ENCODE measurements at places on chromosomes 5 and 9. TPM values are rescaled to one million over a fixed set of nuclear protein-coding genes. Genes with fewer than 3 reads are reported as not detected.
A peak's percentile ranks its signal among the peaks of the same experiment; 100 is the strongest.

- H3K27ac ChIP-seq, result no peak overlapping the region
- no peak for DNase-seq
- H3K4me3 ChIP-seq, result no peak overlapping the region
These were observed 127.0 kb downstream of the CWC27 start for GRCh38 chr5:64895748-64896147.

WASHC1 gene
- total RNA-seq, result 24.0 TPM

DNA sequence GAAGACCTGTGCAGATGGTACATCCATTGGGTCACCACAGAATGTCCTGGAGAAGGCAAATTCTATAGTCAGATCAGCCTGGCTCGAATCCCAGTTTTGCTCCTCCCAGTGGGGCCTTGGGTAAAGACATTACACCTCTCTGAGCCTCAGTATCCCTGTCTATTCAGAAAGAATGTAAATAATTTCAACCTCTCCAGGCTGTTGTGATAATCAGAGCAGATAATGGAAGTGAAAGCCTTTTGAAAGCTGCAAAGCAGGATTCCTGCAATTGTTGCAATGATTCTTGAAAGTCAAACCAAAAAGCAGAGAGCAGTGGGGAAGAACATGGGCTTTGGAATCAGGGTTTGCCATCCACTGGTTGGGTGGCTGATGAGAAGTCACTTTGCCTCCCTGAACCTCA, 63.2 kb downstream of the LHX2 start:
- H3K27me3 ChIP-seq, result no peaks in the 10 kb centered on the region
- no peak for DNase-seq
- H3K36me3 ChIP-seq, result no peaks in the 10 kb centered on the region
- no peak overlapping the region for H3K27ac ChIP-seq
- H3K4me3 ChIP-seq, result no peak overlapping the region
- no peaks in the 10 kb centered on the region for H3K4me1 ChIP-seq

- DNase-seq, result no peak
- H3K4me3 ChIP-seq, result no peak overlapping the region
- H3K4me1 ChIP-seq, result no peaks in the 10 kb centered on the region
- H3K36me3 ChIP-seq, result no peaks in the 10 kb centered on the region
These were observed 6.4 kb upstream of the ANXA2R start for GRCh38 chr5:43046474-43046873.

ARL14EPL gene
- not detected for total RNA-seq

DNA sequence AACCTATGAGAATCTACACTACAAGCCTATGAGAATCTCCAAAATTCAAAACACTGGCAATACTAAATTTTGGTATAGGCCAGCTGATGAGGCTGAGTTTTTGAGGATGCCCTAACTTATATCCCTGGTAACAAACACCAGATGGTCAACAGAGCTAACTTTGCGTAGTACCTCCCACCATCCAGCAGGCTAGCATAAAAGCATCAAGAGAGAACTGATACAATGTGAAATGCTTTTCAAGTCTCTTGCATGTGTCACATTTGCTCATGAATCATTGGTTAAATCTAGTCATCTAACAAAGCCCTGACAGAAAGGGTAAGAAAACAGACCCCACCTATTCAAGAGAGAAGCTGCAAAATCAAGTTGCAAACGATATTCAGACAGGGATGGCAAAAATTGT, 1609.7 kb upstream of the CDH9 start:
- no peaks in the 10 kb centered on the region for H3K27me3 ChIP-seq
- H3K36me3 ChIP-seq, result no peaks in the 10 kb centered on the region
- H3K27ac ChIP-seq, result no peak overlapping the region
- no peaks in the 10 kb centered on the region for H3K4me1 ChIP-seq
- H3K4me3 ChIP-seq, result no peak overlapping the region
- DNase-seq, result no peak

- no peaks in the 10 kb centered on the region for H3K4me1 ChIP-seq
- H3K27ac ChIP-seq, result no peak overlapping the region
- no peak overlapping the region for H3K4me3 ChIP-seq
These were observed 491.8 kb downstream of the ANXA1 start for GRCh38 chr9:73643379-73644013.

DNA sequence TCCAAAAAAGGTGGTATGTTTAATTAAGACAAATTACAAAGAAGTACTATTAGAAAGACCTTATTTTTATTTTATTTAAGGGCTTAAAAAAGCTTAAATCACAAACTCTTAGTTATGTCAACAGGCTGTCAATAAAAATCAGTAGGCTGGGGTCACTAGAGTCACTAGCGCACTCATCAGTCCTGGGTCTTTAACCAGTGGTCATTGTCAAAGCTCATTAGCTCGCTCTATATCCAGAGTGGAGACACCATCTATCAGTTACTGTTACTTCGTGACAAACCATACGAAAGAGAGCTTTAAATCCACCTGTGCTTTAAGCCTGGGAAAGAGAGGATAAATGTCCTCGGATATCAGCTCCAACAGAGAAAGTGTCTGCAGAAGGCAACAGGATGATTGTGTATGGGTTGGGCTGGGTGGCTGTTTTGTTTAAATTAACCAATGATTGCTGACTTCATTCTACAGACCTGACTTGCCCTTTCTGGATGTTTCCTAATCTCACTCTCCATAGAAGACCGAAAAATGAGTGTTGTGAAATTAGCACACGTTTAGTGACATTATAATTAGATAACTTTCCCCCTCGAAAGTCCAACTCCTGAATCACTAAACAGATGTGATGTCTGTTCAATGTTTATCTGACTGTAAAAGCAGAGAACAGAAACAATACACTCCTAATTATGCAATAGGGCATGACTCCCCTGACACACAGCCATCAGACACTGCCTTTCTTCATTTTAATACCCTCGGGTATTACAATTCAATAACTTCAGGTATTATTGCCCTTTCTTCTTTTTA, 123.6 kb upstream of the TNPO1 start:
- H3K36me3 ChIP-seq, result no peaks in the 10 kb centered on the region
- no peaks in the 10 kb centered on the region for H3K4me1 ChIP-seq
- H3K27me3 ChIP-seq, result no peaks in the 10 kb centered on the region
- no peak for DNase-seq
- H3K27ac ChIP-seq, result no peak overlapping the region

- no peak for DNase-seq
- H3K4me1 ChIP-seq, result no peaks in the 10 kb centered on the region
- no peaks in the 10 kb centered on the region for H3K36me3 ChIP-seq
- H3K4me3 ChIP-seq, result no peak overlapping the region
- H3K27me3 ChIP-seq, result no peaks in the 10 kb centered on the region
- H3K27ac ChIP-seq, result no peak overlapping the region
These were observed 1453.3 kb downstream of the MAT2B start for GRCh38 chr5:164958688-164959087.

DNA sequence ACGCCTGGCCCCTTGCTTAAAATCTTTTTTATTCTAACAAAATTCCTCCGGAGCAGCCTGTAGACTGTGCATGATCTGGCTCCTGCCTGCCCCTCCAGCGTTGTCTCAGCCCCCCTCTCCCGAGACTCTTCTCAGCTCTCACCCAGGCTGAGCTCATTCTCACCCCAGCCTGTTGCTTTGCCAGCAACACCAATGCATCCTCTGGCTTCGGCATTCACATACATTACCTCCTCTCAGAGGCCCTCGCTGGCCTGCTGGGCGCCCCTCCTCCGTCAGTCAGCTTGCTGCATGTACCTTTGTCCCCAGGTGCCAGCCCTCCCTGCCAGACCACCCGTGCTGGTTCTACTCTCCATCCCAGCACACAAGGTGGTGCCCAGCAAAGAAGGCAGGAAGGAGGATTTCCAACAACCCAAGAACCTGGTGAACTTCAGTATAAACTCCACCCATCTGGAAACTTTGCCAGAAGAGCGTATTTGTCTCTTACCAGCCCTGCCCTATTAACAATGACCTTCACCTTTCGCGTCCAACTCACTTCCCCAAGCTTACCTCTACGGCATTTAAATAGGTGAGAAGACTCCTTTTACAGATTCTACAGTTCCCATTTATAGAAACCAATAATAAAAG, 35.0 kb downstream of the MYO10 start:
- DNase-seq, result no peak
- H3K4me1 ChIP-seq, result peaks cover 21% of the 10 kb centered on the region
- H3K27me3 ChIP-seq, result no peaks in the 10 kb centered on the region
- no peak overlapping the region for H3K27ac ChIP-seq

DNA sequence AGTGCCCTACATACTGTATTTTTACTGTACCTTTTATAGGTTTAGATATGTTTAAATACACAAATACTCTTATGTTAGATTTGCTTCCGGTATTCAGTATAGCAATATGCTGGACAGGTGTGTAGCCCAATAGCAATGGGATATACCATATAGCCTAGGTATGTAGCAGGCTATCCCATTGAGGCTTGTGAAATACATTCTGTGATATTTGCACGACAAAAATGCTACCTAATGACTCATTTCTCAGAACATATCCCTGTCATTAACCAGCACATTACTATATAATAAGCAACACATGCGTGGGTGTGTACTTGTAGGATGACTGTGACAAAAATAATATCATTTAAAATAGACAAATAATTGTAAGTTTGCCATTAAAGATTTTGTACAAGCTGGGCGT, 208.8 kb downstream of the MRPS30 start:
- no peak for DNase-seq
- H3K36me3 ChIP-seq, result no peaks in the 10 kb centered on the region
- H3K27ac ChIP-seq, result no peak overlapping the region
- H3K4me3 ChIP-seq, result no peak overlapping the region
- H3K4me1 ChIP-seq, result no peaks in the 10 kb centered on the region

DNA sequence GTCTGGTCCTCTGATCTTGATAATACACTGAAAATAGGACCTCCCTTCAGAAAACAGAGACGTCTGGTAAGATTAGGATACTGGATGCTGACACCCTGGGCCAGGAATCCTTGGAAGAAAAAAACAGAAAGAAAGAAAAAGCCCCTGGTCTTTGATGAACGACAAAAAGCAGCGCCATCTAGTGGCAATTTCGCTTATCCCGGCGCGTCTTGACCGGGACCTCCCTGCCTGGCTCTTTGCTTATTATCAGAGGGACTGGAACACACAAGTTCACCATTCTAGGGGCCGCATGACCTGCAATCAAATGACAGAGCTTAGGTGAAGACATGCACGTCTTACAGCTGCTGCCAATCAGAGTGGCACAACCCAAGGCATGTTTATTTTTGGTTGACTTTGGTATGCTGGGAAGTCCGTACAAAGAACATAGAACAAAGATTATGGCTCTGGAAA, 114.9 kb upstream of the NFIB start:
- H3K27ac ChIP-seq, result no peak overlapping the region
- H3K36me3 ChIP-seq, result no peaks in the 10 kb centered on the region
- no peaks in the 10 kb centered on the region for H3K27me3 ChIP-seq
- peaks cover 3% of the 10 kb centered on the region for H3K4me1 ChIP-seq
- DNase-seq, result peak; percentile 80
- H3K4me3 ChIP-seq, result no peak overlapping the region

SUB1 gene
- total RNA-seq, result 167 TPM

- no peaks in the 10 kb centered on the region for H3K4me1 ChIP-seq
- no peaks in the 10 kb centered on the region for H3K36me3 ChIP-seq
- H3K27ac ChIP-seq, result no peak overlapping the region
- no peak for DNase-seq
These were observed 331.9 kb upstream of the CCNG1 start for GRCh38 chr5:163105456-163105855.

FOXD4L6 gene
- not detected for total RNA-seq

OTP gene
- total RNA-seq, result not detected

RAB3C gene
- 3.7 TPM for total RNA-seq

CRHBP gene
- 8.6 TPM for total RNA-seq
